H9 (cell line): ENCODE measurements at places on chromosomes 6 and 20.
A peak's percentile ranks its signal among the peaks of the same experiment; 100 is the strongest.

- DNase-seq = no peak
These were observed 38.9 kb downstream of the ESF1 start for GRCh38 chr20:13745784-13746183.

DNA sequence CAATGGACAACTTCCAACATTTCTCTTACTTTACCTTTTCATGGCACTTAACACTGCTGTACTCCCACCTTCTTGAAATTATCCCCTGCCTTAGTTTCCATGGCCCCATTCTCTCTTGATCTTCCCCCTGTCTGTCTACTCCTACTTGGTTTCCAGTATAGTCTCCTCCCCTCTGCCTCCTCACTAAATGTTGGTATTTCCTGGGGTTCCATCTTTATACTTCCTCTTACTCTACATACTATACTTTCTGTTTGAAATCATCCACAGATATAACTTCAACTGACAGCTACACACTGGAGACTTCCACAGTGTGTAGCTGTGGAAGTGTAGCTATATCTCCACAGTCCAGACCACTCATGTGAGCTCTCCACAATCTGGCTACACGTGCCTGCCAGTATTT lies 13.5 kb downstream of the ZHX3 start:
- DNase-seq = no peak

- DNase-seq = no peak
These were observed 122.3 kb downstream of the BANF2 start for GRCh38 chr20:17822039-17822438.

GRCh38 chr6:31037169-31037568 lies 26.9 kb downstream of the MUC22 start:
- no peak for DNase-seq

- DNase-seq = no peak
These were observed 49.6 kb downstream of the MOCS1 start for GRCh38 chr6:39884696-39885095.

- DNase-seq = peak; percentile 81
These were observed 86.0 kb downstream of the DHX35 start for GRCh38 chr20:39048000-39048696.

GRCh38 chr20:59564171-59564570 lies 40.2 kb upstream of the PHACTR3 start:
- no peak for DNase-seq

GRCh38 chr20:44264287-44264686 lies 17.2 kb downstream of the GDAP1L1 start:
- DNase-seq = no peak

- DNase-seq = no peak
These were observed 186.2 kb downstream of the CDH26 start for GRCh38 chr20:60144404-60144803.

- DNase-seq = peak; percentile 54
These were observed 637 bp downstream of the ARID1B start for GRCh38 chr6:156777577-156778453.

GRCh38 chr20:62598761-62599194 lies 43.5 kb upstream of the SLCO4A1 start:
- no peak for DNase-seq

GRCh38 chr20:32718749-32719348 lies 24.4 kb downstream of the COMMD7 start:
- DNase-seq = no peak

GRCh38 chr6:130525408-130525807 lies 159.6 kb downstream of the TMEM200A start:
- no peak for DNase-seq

- no peak for DNase-seq
These were observed 36.8 kb downstream of the PREX1 start for GRCh38 chr20:48791014-48791413.

GRCh38 chr6:30782425-30783014 lies 38.2 kb upstream of the IER3 start:
- no peak for DNase-seq

- DNase-seq = no peak
These were observed 36.3 kb upstream of the MRGBP start for GRCh38 chr20:62759981-62760431.

- DNase-seq = no peak
These were observed 455.2 kb downstream of the PLCB1 start for GRCh38 chr20:8587251-8587650.

GRCh38 chr6:42979523-42980177 lies 669 bp upstream of the PEX6 start:
- DNase-seq = no peak

GRCh38 chr20:7792150-7792869 lies 147.9 kb downstream of the HAO1 start:
- DNase-seq = no peak

DNA sequence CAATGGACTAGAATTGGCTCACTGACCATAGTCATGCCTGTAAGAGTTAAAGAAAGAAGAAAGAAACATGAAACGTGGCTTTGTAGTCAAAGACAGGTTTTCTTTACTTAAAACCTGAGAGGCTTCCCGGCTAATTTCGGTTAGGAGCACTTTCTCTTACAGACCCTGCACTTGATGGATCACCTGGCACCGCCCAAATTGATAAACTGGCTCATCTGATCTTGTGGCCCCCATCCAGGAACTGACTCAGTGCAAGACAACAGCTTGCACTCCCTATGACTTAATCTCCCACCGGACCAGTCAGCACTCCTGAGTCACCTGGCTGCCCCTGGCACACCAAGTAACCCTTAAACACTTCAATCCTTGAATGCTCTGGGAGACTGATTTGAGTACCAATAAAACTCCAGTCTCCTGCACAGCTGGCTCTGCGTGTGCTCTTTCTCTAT lies 12.3 kb downstream of the TMEM14B start:
- DNase-seq = no peak

DNA sequence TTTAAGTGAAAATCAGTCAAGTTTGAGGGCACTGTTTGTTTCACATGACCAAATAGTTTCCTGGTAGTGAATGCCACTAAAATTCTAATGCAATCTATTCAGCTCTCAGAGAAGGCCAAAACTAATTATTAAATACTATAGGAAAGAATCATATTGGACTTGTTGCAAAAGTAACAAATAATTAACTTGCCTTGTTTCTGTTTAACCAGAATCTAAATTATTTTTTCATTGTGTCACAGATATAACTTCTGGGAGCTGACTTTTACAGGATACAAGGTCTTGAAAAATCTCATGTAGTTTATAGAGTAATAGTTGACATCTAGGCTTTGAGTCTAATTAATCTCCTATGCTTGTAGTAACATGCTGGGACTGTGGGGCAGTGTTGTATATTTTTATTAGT lies 44.5 kb downstream of the PRSS35 start:
- DNase-seq = no peak

DNA sequence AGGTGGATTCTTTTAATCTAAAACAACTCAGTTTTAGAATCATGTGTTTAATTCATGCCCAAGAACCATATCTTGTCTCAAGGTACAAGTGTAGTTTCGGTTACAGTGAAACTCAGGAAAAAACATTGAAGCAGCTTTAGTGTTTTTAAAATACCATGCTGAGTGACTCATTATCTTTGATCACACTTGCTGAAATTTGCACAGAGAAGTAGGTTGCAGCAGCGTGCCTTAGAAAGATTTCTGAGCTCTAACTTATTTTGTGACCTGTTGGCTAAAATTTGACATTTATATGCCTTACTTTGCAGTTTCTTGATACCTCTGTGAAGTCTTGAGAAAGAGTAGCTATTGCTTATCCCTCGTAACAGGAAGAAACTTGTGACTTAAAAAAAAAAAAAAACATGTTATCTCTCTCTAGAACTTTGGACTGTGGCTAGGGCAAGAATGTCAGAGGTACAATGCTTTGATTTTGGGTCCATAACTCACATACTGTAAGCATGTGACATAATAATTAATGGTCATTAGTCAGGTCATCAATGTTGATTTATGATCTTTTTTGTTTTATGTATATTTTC lies 34.5 kb upstream of the FUCA2 start:
- no peak for DNase-seq

DNA sequence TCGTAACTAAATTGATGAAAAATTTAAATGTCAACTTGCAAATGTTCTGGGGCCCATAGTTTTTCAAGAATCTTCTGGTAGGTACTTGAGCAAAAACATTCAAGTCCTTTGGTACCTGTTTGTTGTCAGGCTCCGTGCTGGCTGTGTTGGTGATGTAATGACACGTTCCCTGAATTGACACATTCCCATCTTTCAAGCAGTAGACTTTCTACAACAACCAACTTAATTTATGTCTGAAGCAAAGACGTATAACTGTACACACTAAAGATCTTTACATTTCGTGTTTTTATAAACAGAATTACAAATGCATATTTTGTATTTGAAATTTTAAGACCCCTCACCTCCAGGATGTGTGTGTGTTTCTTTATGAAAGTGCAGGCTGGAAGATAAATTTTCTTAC lies 49.5 kb downstream of the NCOA3 start:
- DNase-seq = no peak

DNA sequence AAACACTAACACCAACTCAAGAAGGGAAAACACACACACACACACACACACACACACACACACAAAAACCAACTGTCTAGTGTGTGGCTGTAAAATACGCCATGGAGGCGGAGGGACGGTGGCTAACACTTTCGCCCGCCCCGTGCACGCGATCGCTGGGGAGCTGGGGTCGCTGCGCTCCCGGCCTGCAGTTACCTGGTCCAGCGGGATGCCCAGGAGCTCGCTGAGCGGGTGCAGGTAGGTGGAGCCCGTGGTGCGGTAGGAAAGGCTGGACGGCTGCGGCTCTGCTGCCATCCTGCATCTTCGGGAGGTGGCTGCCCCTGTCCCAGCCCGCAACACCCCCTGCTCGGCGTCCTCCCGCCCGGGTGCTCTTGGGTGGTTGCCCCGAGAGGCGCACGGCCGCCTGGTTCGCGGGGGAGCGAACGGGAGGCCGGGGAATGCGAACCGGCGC lies 303 bp downstream of the MBOAT1 start:
- peak; percentile 62 for DNase-seq

DNA sequence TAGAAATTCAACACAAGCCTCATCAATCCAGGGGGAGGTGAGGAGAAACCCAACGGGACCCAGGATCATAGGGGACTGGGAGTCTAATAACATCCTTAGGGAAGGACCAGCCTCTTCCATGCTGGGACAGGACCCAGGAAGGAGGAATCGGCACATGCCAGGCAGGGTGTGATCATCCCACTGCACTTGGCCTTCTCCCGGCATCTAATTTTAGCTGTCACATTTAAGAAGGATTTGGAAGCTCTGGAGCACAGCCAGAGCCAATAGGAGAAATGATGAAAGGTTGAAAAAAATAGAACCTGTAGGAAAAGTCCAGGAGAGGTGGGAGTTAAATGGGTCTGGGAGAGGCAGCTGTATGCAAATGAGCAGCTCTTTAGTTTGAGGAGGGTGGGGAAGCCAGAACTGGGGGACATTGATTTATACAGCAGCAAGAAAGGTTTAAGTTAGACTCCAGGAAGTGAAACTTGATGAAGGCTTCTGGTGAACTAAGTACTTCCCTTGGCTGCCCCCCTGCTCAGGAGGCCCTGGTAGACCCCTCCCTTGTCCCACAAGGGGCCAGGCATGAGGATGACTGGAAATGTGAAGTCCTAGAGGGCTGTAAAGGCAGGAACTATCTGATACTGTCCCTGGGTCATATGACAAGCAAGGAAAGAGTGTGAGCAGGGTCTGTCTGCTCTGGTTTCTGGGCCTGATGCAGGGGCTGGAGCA lies 260.3 kb downstream of the LRFN2 start:
- DNase-seq = no peak

GRCh38 chr20:32366380-32366779 lies 8.2 kb downstream of the ASXL1 start:
- DNase-seq = no peak
